ENCODE measurements at places on chromosomes 7 and 10. TPM values are rescaled to one million over a fixed set of nuclear protein-coding genes. Genes with fewer than 3 reads are reported as not detected.

Gene PTPRN2
- total RNA-seq = 31.6 TPM

Gene BLNK
- total RNA-seq = 13.5 TPM

Gene TAS2R3
- 2.6 TPM for total RNA-seq

GRCh38 chr10:36089790-36090440, 447.8 kb upstream of the FZD8 start:
- no peak for DNase-seq

GRCh38 chr7:121800916-121801675, 71.9 kb upstream of the PTPRZ1 start:
- DNase-seq = no peak

GRCh38 chr10:44034946-44035345, 350.0 kb downstream of the CXCL12 start:
- no peak for DNase-seq

DNA sequence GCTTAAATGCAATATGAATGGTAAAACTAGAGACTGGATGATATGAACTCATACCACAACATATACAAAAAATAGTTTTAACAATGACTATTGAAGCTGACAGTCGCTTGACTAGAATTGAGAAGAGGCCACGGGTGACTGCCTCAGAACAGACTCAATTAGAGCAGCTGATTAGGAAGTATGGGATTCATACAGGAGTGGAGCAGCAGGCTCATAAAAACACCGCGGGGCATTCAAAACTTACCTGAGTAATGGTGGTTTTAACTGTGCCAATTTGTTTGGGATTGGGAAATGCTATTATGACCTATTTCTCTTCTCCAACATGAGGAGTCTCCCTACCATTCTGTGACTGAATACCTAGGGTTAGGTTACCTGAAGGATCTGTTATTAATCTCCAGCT, 2.1 kb downstream of the CADPS2 start:
- DNase-seq = peak; percentile 10

DNA sequence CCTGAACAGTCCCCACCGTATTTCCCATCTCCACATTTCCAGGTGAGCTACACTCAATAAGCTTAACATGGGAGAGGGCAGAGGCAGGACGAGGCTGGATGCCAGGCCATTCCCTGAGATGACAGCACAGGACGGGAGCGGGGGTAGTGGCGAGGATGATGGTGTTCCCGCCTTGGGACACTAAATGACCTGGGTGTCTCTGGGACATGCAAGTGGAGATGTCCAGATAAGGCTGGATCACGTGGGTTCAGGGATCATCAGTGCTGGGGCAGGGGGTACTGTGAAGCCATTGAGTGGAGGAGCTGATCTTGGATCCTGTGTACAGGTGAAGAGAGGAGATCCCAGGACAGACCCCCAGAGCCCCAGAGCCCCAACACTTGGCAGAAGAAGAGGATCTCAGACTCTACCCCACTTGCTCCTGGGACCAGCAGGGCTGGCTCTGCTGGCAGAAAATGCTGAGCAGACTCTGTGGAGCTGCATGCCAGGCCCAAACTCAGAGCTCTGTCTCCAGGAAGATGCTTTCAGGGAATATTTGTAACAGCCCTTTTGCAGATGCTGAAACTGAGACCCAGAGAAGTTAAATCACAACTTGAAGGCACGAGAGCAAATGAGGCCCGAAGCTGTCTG, 29.7 kb upstream of the HSPA12A start:
- DNase-seq = no peak

DNA sequence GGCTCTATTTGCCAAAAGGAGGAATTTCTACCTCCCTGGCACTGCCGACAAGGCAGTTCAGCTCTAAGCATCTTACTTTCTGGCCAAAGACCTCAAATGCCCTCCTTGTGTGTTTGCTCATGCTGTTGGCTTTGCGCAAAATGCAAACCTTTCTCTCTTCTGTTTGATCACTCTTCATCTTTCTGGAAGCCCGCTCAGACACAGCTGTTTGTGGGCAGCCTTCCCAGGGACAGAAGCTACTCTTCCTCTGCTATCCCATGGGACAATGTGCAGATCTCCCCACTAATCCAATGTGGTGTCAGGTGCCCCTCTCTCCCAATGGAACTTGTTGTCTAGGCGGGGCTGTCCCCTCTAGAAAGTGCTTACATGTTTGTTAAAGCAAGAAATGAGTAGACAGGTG, 278.7 kb downstream of the CCSER2 start:
- DNase-seq = no peak

- no peak for DNase-seq
Measured at GRCh38 chr7:116331020-116331419, 120.7 kb downstream of the TES start.

DNA sequence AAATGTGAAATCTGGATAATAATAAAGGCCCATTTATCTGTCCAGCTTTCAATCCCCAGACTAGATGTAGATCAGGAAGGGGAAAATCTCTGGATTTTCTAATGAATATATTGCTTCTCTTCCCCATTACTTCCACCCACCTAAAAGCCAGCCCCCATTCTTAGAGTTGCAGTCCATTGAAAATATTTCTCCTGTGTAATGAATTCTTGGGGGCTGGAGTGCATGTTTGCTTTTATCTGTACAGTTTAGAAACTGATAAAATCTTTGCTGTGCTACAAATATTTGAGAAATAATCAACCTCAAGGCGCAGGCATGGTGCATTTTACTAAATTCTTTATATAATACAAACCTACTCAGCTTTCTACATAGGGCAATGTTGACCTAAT, 180.8 kb downstream of the ARID5B start:
- DNase-seq = no peak

All from body of pancreas (tissue), 4 donors.